ENCODE measurements at places on chromosomes 4 and X.

DNA sequence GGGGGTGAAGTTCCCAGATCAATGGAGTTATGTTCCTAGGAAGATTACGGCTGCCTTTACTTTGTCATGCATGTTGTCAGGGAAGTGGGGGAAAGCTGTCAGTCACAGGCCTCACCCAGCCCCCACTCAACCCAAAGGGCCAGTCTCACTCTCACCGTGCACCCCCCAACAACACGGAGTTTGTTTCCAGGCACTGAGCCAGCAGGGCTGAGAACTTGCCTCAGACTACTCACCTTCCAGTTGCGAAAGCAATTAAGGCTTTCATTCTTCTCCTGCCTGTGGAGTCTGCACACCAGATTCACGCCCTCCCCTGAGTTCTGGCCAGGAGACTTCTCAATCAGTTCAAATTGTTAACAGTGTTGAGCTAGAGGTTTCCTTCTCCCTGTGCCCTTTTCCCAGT lies 114.3 kb downstream of the SH3BGRL start:
- DNase-seq = no peak

DNA sequence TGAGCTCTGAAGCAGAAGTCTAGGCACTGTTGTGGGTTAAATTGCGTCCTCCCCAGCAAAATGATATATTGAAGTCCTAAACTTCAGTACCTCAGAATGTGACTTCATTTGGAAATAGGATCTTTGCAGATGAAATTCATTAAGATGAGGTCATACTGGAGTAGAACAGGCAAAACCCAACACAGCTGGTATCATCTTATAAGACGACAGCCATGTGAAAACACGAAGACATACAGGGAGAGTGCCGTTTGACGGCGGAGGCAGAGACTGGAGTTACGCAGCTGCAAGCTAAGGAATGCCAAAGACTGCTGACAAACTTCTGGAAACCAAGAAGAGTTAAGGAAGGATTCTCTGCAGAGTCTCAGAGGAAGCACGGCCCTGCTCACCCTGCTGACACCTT lies 241.5 kb downstream of the MAML3 start:
- DNase-seq = no peak

- DNase-seq = no peak
These were observed 46.7 kb downstream of the RUFY3 start for GRCh38 chr4:70768301-70768948.

DNA sequence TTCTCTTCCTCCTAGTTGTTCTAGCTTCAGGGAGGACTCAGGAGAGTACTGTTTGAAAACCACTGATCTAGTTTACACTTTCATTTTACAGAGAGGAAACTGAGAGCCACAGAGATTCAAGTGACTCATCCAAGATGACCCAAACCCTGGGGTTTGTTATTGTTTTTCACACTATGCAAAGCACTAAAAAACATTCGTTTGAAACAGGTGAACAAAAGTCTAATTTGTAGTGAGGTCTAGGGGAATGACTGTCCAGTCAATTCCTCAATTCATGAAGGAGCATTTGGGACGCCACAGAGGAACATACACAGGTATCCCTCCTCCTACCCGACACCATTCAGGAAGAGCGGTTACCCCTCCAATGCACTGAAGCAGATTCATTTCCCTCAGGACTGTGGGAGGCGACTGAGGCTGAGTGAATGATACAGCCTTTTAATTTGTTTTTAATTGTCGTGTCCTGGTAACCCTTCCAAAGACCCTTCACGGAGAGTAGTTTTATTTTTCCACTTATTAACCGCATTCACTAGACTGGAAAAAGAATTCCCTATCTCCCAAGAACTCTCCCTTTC lies 30.3 kb downstream of the TLR10 start:
- DNase-seq = no peak

DNA sequence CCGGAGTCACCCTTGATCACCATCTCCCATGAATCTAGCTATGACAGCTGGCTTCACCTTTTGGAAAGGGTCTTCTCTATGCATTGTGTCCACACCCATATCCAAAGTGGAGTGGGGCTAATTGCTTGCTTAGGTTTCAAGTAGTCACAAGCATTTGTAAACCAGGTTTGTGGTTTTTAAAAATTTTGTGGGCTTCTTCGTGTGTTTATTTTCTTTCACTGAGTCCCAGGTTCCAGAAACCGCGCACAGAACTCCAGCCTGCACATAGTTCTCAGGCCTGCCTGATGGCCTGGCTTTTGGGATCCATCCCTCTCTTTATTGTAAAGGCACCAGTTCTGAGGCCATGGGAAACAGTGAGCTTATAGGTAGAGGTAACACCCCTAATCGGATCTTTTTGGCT lies 70.2 kb upstream of the TLR3 start:
- DNase-seq = no peak

DNA sequence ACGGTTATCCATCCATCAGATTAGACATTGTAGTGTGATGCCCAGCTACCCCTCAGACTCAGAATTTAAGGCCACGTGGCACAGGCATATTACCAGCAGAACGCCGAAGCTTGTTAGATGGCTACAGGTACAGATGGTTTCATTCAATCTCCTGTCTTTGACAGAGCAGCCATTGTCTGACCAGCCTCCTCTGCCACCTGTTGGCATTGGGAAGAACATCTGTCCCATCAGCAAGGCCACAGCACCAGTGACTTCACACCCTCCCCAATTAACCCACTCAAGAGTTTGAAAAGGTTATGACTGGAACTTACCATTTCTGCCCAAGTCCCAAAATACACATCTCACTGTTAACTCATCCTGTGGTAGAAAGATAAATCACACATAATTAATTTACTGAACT lies 22.0 kb upstream of the PHKA2 start:
- no peak for DNase-seq

GRCh38 chr4:6876440-6876839 lies 33.2 kb upstream of the TBC1D14 start:
- DNase-seq = no peak

DNA sequence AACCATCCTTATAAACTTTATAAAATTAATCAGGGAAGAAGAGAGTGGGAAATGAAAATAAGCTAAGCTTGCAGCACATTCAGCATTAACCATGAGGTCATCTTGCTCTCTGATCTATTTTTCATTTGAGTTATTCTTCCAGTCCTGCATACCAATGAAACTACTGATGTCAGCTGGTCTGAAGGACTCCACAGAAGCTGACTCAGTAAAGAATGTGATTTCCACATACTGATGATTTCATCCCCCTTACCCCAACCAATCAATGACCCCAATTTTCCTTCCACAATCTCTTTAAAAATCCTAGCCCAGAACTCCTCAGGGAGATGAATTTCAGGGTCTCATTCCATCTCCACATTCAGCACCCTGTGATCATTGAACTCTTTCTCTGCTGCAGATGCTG lies 18.8 kb upstream of the DSPP start:
- DNase-seq = no peak

DNA sequence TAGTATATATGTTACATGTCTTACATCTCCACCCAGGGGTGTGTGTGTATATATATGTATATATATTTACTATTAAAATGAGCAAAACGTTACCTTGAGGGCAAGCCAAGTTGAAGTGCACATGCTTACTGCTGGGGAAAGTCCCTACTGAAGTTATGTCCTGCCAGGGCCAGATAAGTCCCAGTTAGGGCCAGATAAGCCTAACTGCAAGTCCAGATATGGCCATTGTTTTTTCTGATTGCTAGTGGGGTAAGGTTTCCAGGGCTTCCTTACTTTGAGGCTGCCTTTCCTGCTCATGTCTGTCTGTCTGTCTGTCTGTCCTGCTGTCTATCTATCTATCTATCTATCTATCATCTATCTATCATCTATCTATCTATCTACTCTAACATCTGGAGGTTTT lies 19.3 kb upstream of the ZNF81 start:
- DNase-seq = no peak

DNA sequence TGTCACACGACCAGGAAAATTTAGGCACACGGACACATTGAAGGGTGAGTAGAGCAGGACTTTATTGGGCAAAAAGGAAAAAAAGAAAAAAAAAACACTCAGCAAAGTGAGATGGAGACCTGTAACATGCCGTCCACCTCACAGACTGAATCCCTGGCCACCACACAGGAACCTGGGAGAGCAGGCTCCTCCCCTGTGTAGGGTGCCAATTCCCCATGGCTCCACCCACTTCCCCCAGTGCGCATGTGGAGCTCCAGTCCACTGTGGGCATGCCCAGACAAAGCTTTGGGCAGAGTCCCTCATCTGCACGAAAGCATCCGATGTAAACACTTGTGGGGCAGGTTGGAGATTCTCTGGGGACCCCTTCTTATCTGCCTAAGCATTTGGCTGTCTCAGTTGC lies 23.6 kb upstream of the CBR4 start:
- no peak for DNase-seq

- DNase-seq = no peak
These were observed 368.7 kb downstream of the BCOR start for GRCh38 chrX:39728852-39729598.

GRCh38 chr4:99061048-99061700 lies 27.4 kb downstream of the ADH5 start:
- no peak for DNase-seq

- DNase-seq = no peak
These were observed 166.4 kb upstream of the ATP6AP2 start for GRCh38 chrX:40414335-40414734.

DNA sequence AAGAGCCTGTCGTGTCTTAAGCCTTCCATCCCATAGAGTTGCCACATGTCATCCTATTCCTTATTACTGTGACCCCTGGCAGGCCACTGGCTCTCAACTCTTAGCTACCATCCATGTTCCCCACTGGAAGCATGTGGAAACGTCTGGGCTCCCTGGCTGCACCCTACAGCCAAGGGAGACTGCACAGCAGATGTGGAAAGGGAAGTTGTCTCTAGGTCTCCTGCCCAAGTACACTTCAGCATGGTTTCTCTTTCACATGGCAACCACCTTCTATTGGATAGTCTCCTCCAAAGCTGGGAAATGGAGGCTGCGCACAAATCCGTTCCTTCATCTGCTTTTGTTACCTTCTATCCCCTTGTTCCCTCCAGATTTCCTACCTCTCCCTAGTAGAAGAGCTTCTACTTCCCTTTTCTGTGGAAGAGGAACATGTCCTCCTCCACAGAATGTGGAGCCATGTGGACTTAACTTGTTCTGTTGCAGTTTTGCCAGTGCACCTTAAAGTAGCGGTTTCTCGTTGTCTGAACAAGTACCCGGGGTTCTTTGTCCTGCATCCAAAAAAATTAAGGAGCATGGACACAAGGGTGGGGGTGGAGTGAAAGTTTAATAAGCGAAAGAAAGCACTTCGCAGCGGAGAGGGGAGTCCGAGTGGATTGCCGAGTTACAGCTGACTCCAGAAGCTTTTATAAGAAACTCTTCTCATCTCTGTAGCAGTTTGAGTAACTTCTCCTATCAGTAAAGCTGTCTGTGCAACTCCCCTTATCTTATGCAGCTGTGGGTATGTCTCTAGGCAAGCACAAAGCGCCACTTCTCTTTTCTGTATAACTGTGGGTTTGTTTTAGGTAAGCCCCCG lies 52.5 kb downstream of the HMGB2 start:
- no peak for DNase-seq

DNA sequence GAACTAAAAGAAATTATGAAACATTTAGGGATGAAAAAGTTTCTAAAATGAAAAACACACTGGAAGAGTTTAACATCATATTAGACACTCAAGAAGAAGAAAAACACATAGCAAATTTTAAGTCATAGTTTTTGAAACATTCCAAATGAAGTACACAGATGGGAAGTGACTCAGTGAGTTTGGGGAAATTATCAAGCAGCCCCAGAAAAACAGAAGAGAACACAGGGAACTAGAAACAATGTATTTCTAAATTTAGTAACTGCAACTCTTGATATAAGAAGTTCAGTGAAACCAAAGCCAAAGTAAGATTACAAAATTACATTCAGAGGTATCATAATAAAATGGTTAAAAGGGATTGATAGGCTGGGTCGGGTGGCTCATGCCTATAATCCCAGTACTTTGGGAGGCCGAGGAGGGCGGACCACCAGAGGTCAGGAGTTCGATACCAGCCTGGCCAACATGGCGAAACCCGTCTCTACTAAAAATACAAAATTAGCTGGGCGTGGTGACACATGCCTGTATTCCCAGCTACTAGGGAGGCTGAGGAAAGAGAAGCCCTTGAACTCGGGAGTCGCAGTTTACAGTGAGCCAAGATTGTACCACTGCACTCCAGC lies 461.2 kb downstream of the KCTD8 start:
- no peak for DNase-seq

DNA sequence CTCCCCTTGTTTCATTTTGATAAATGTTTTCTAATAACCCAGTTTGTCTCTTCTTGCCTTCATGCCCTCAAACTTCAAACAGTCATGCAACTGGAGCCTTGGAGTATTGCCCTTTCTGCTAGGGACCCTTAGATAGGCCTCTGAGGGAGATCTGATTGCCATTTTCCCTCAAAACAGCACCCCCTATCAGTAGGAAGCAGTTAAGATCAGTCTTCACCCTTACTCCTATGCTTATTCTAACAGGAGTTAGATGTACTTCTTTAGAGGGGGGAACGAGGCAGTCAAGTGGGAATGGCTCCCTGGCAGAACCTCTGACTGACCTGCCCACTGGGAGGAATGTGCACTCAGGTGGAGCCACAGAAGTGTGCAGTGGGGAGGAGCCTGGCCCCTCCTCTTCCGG lies 74.1 kb downstream of the FAM47A start:
- DNase-seq = no peak

DNA sequence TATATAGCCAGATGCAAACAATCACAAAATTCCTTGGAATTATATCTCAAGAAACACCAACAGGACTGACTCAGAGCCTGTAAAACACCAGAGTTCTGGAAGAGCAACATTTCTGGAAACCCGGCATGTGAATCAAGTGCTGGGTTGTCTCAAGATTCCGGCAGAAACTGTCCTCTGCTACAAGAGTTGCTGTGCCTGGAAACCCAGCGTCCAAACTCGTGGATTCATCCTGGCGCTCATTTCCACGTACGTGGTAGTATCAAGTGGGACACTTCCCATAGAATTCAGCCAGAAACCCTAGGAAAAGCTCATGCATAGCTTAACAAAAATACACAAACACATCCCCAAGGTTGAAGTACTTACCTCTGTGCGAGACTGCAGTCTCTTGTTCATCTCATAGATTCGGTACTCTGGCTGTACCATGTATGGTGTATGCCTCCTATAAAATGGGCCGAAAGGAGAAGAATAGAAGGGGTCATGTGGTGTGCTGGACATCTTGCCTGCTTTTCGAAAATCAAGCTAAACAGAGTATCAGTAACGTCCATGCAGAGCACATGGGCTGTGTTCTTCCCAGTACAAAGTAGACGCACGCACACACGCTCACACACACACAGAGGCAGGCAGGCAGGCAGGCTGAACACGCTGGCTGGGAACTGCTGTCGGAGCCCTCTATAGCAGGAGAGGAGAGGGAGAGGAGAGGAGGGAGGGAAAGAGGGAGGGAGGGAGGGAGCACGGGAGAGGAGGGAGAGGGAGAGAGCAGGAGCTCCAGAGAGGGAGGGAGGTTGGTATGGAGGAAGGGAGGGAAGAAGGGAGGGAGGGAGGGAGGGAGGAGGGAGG lies at the start of gene LDB2:
TSS of gene LDB2 (minus strand) at position 655 of the 837 bp plus-strand sequence.
- no peak for DNase-seq

DNA sequence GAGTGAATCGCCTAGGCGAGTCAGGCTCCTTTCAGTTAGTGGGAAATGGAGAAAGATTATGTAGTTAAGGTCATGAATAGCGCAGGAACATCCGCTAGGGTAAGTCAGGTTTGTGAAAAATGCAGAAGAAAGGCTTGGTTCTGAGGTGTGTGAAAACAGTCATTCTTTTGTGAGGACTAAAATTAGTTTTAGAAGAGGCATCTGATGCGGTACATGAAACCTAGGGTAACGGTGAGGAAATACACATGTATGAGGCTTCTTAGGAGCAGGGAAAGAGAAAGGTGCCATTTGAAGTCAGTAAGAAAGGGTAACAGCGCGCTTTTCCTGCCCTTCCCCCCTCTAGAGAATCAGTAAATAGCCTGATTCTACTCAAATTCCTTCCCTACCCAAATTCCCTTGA lies 570 bp upstream of the RNF128 start:
- DNase-seq = no peak
